ENCODE measurements at places on chromosomes 12 and 14.

DNA sequence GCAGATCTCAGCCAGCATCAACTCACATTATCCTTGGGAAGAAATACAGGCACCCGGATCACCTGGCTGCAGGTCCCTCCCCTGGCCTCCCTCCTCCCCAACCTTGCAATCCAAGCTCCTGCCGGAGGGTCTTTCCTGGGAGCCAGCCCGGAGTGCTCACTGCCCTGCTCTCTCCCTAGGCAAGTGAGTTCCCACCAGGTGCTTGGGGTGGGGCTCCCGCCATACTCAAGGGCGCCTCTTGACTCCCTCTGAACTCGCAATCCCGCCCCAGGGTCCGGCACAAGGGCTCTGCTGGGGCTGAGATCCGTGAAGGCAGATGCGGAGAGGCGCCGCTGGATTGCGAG, 1.2 kb upstream of the CEP170B start:
- DNase-seq: no peak

- no peak for DNase-seq
Observed at GRCh38 chr14:23446291-23446851, 10.9 kb upstream of the MYH7 start.

DNA sequence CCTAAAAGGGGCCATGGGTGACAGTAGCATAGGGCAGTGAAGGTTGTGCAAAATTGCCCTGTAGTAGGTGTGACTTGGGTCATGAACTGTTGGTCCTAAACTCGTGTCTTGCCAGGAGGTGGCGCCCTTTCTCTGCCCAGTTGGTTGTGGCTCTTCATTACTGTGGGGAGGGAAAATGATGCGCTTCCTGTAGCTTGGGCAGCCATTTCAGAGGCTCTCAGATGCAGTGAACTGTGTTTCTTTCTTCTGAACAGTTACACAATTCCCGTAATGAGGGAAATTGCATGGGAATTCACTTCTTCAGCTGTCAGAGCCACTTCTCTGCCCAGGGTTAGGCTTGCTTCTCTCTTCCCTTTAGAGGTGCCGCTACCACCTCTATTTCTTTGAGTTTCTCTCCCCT, 148.1 kb upstream of the NRXN3 start:
- DNase-seq: no peak

GRCh38 chr12:52205612-52206303, 13.9 kb upstream of the KRT80 start:
- DNase-seq: no peak

DNA sequence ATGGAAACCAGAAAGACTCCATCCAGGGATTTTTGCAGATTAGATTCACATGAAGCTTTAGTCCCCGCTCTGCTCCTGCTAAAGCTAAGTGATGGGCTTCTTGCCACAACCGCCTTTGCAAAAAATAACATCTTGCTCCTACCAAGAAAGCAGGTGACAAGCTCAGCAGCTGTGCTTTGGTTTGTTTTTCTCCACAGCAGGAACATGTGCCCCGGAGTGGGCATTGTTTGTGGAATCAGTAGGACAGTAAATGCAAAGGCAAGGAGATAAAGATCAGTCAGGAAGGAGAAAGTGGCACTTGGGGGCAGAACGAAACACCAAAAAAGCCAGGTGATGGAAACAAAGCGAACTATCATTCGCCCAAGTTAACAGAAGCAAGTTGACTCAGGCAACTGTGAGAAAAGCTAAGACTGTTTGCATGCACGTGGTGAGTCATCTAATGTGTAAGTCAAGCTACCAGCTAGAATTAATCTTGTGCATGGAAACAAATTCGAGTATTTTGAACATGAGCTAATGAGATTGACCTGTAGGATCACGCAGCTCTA, 165.5 kb upstream of the PLXNC1 start:
- DNase-seq: no peak

- no peak for DNase-seq
Observed at GRCh38 chr14:105107781-105108515, 42.7 kb upstream of the GPR132 start.

DNA sequence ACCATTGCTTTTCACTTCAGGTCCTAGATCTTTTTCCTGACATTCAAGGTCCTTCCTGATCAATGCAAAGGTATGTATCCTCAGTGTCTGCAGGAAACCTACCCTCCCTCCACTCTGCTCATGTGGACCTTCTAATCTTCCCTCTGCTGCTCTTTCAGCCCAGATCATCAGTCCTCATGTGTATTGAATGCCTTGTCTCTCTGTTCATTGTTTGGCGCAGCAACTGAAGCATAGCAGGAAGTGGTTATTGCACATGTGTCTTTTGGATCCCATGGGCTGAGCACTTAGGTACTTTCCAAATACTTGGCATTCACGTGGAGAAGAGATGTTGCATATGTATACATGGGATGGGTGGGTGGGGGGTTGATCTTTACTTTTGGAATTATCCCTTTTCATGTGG, 4.3 kb upstream of the NIN start:
- peak; percentile 51 for DNase-seq

GRCh38 chr14:61244009-61244408, 37.1 kb downstream of the TMEM30B start:
- no peak for DNase-seq

DNA sequence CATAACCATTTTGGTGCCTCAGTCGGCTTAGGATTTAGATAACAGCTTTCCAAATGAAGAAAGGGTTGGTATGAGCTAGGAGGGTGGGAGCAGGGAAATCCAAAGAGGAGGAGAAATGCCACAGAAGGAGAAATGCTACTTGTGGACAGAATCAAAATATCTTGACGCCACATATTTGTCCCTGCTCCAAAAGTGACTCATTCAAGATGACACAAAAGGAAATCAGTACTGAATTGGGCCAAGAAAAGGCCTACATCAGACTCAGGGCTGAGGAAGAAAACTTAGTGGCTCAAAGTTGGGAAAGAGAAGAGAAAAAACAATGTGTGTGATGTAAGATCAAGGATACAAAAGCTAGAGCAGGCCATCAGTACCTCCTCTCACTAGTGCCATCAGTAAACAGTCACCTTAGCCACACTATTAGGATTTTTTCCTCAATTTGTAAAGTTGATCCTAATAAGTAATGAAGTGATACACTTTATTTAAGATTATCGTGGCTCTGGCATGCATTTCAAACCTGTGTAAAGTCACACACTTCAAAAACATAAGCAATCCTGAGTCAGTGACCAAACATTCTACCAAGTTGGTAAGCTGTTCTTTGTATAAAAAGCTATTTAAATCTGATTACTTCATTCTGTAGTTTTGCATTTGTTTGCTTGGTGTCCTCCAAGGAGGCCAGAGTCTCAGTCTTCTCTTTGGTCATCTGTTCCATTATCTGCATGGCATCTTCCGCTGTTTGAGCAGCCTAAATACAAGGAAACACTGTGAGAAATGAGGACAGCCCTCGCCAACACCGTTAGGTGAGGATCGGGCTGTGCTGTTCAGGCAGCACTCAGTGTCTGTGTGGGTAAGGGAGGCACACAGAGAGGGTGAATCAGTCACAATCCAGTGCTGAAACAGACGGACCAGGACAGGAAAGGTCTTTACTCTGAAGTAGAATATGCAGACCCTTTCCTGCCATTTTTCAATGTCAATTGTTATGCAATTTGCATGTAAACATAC, 52.6 kb upstream of the VPS33A start:
- DNase-seq: no peak

DNA sequence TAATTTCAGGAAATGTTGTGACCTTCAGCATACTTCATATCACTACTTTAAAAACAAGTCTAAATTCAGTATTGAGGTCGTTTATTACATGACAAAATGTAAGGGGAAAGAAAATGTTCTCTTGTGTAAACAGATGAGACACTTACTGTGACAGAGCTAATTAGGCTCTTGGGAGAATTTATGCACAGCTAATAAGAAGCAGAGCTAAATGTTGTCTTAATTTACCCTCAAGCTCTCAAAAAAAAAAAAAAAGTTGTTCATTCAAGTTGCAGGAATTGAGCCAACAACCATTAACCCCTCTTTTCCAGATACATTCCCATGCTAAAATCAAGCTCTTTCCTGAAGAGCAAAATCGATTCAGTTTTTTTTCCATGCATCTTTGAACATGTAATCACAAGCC, 1419.4 kb downstream of the FSCB start:
- DNase-seq: no peak

GRCh38 chr12:5434647-5435560, 3.0 kb downstream of the NTF3 start:
- DNase-seq: no peak

- no peak for DNase-seq
Observed at GRCh38 chr14:96409701-96410100, 17.8 kb downstream of the AK7 start.

DNA sequence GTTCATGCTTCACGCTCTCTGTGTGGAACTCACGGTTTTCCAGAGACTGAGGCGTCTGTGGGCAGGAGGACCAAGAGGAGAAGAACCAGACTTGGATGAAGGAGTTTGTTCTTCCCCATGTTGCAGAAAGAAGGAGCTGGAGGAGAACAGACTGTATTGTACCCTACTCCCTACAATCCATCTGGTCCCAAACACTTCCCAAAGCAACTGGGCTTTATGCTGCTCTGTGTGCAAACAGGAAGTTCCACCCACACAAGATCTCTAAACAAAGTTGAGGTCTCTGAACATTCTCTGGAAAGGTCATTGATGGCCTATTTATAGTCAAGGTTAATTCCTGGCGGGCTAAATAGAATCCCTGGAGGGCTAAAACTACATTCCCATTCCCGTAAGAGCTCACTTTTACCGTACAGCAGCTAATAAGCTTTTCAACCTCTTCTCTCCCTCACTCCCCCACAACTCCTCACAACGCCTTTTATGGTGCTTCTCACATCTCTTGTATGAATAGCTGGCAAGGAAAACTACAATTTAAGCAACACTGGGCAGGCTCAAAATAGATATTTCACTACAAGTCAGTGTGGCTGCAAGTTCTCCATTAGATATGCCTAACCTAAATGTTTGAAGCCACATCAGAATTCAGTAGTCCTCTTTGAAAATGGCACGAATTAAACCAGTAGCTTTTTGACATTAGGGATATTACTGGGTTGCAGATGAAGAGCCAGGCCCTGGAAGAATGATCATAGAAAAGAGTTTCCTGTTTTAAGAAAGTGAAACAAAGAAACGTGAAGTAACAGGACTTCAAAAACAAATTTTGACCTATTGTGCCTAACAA, at the start of gene A2M:
A2M (minus strand) TSS at position 189 of the 829 bp plus-strand sequence; CDS start at position 119, 70 bp downstream.
- no peak for DNase-seq

DNA sequence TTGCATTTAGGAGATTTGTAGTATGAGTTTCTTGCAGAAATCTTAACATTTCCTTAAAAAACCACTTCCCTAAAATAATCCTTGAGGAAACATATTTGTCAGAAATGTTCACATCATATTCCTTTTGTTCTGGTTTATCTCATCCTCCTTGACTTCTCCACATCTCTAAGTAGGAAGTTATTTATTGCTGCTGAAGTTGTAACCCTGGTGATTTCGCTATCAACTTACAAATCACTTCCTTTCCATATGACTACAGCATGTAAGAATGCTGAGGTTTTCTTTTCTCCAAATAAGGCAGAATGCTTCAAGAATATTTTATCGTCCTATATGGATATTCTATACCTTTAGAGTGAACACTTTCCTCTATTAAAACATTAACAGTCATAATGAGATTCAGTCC, 751.7 kb downstream of the NRXN3 start:
- DNase-seq: no peak

DNA sequence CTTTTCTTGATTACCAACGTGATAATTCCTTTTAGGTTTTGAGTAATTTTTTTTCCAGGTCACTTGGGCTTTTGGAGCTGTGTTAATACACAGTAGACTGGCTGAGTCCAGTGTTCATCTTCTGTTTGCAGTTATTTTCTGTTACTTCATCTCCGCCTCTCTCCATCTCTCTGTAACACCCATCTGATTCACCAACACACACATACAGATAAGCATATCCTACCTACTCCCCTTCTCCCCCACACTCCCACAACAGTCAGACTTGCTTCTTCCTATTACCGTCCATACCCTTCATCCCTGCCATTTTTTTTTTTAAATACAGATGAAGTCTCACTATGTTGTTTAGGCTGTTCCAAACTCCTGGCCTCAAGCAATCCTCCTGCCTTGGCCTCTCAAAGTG, 72.7 kb upstream of the MANSC4 start:
- no peak for DNase-seq

DNA sequence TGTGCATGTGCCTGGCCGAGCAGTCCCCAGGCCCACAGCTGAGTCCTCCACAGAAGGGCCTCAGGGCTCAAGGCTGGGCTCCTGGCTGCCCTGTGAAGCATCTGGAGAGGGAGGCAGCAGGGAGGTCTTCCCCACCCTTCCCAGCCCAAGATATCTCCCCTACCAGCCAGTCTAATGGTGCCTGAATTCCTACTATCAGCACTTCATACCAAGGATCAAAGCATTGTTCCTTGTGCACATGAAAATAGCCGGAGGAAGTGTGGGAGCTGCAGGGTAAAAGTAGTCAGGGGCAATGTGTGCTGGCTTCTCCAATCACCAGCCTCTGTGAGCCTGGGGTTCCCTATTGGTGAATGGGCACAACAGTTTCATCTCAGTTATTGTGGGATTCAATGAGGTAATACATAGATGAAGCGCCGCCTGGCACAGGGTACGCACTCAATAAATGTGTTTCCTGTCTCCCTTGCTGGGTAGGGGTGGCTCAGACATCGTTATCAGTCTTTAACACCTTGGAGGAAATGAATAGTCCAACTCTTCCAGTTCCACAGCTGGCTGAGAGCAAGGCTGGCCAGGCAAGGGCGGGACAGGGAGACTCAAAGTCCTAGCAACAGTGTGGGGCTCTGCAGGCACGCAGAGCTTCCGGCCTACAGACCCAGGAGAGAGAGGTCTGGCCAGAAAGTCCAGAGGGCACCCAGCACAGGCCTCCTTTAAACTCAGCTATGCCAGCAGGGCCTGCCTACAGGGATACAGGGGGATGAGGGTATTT, 39.1 kb upstream of the PNMA1 start:
- peak; percentile 42 for DNase-seq

DNA sequence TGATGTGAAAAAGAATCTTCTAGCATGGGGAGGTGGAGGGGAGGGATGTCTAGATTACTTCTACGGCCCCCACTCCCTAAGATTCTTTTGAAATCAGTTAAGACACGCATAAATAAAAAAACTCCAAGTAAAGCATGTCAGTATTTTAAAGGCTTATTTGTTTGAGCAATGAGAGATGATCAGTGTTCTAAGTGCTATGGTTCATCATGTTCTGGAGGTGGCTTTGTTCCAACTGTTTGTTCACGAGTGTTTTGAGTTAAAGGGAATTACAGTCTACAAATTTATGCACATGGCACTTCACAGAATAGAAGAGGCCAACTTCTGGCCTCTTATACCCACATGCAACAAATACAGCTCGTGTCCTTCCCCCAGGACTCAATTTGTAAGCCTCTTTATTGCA, 394.9 kb downstream of the RAD51B start:
- DNase-seq: no peak

- no peak for DNase-seq
Observed at GRCh38 chr14:72553656-72554055, 340.2 kb downstream of the DPF3 start.

DNA sequence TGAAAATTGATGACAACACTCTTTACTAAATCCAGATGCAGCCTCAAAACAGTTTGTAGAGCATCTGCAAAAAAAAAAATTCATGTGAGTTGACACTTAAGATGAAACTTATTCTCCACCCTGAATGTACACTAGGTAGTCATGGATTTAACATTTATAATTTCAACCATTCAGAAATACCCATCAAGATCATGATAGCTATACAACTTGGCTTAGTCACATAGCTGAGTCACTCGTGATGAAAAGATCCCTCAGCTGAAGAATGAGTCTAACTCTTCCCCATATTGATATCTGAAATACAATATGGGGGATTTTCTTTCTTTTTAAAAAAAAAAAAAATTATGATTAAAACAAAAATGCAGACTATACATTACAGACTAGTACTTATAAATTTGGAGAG, 104.8 kb upstream of the PLEKHG7 start:
- peak; percentile 62 for DNase-seq

GRCh38 chr14:56195704-56196103, 77.5 kb downstream of the PELI2 start:
- peak; percentile 5 for DNase-seq

GRCh38 chr12:52856787-52857186, 8.0 kb upstream of the KRT78 start:
- no peak for DNase-seq
